Uterus (tissue), 4 donors: ENCODE measurements at places on chromosomes 13 and 19. TPM values are rescaled to one million over a fixed set of nuclear protein-coding genes. Genes with fewer than 3 reads are reported as not detected.

DNA sequence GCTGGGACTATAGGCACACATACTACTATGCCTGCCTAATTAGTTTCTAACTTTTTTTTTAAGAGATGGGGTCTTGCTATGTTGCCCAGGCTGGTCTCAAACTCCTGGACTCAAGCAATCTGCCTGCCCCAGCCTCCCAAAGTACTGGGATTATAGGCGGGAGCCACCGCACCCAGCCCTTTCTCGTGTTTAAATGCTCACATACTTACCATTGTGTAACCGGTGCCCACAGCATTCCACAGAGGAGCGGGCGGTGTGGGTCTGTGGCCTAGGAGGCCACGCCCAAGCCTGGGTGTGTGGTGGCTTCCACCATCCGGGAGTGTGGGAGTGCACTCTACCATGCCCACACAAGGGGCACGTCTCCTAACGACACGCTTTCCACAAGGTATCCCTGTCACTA is 7.7 kb downstream of the LMNB2 start:
- no peak for DNase-seq

DNA sequence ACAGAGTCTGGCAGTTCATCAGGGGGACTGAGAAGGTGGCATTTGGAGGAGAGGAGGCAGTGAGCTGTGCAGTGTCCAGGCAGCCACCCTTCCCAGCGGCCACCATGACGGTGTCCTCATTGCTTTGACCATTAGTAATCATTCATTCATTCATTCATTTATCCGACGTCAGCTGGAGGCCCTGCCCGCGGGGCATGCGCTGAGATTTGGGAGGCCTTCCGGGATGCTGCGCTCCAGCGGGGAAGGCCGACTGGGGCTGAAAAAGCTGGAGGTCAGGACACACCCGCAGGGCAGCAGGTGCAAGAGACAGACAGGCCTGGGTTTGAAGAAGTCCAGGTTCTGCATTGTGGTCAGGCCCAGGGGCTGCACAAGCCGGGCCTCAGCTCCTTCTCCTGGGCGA is 8.9 kb downstream of the TTYH1 start:
- no peak for DNase-seq

CCL25 gene
- total RNA-seq = not detected

GRCh38 chr19:31675193-31675913 is 326.1 kb upstream of the TSHZ3 start:
- DNase-seq = no peak

TDRD12 gene
- 2.0 TPM for total RNA-seq

NLRP7 gene
- total RNA-seq = 1.4 TPM
